NCI-H1092 (cell line): ENCODE measurements at places on chromosomes 5 and 9.

DNA sequence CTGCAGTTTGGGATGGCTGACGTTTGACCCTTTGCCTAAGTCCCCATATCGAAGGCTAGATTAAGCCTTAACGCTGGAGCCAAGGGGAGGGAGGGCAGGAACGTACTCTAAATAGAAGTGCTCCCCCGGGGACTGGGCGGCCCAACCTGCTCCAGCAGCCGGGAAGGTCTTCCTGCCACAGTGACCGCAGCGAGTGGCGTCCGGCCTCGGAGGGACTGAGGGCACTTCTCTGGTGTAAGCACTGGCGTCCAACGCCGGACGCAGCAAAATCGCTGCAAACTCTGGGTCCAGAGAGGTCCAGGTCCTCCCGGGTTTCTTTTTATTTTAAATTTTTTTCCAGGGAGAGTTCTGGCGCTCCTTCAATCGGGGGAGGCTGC, 505 bp upstream of the ACER2 start:
- DNase-seq = no peak

DNA sequence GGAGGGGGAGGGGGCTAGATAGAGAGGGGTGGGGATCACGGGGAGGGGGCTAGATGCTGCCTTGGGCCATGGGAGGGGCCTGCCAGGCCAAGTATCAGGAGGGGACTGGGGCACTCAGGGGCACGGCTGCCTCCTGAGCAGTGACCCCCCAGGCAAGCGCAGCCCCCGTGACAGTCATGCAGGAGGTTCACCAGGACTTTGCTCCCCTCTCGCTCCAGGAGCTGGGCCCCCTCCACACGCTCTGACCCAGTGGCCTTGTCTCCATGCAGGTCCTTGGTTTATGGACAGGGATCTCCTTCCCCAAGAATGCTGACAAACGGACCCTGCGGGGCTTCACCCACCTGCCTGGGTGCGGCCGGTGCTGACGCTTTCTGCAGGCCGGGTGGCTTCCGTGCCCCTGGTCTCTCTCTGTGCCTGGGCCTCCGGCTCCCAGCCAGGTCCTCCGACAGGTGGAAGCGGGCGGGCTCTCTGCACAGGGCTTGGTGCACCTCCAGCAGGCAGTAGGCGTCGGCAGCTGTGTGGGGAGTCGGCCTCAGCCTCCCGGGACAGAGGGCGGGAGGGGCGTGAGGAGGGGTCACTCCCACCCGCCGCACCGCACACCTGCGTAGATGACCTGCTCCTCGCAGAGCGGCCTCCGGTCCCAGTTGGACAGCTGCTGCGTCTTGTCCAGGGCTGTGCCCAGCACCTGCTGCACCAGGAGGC, 46.8 kb upstream of the NRARP start:
- DNase-seq = no peak

- DNase-seq = no peak
These were observed 4.2 kb upstream of the UNC5A start for GRCh38 chr5:176806137-176806536.

DNA sequence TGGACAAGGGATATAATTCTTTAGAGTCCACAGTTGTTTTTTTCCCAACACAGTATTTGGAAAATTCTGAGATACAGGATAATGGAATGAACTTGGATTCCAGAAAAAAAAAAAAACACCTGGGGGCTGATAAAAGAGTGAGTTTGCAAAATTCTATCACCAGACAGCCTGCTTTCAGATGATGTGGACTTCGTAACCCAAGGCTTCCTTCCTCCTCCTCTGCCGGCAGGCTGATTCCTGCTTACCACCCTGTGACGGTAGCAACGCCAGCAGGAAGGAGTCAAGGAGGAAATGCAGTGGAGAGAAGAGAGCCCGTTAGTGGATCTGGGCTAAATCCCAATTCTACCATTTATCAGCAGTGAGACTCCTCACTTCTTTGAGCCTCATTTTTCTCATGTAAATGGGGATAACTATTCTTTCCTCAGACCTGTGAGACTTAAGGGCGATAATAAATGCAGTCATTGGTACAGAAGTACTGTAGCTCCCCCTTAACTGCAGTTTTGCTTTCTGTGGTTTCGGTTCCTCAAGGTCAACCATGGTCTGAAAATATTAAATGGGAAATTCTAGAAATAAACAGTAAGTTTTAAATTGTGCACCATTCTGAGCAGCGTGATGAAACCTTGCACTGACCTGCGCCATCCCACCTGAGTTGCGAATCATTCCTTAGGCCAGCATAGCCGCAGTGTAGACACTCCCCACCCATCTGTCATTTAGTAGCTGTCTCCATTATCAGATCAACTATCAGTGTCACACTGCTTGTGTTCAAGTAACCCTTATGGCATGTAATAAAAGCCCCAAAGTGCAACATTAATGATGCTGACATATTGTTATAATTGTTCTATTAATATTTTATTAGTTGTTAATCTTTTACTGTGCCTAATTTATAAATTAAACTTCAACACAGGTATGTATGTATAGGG, 71.4 kb downstream of the DCP2 start:
- DNase-seq = no peak

DNA sequence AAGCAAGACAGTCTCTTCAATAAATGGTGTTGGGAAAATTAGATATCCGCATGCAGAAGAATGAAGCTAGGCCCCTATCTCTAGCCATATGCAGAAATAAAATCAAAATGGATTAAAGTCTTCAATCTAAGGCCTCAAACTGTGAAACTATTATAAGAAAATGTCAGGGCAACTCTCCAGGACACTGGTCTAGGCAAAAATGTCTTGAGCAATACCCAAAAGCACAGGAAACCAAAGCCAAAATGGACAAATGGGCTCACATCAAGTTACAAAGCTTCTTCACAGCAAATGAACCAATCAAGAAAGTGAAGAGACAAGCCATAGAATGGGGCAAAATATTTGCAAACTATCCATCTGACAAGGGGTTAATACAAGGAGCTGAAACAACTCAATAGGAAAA, 338.8 kb downstream of the NNT start:
- no peak for DNase-seq

GRCh38 chr5:143594902-143595818, 191.7 kb upstream of the NR3C1 start:
- no peak for DNase-seq

DNA sequence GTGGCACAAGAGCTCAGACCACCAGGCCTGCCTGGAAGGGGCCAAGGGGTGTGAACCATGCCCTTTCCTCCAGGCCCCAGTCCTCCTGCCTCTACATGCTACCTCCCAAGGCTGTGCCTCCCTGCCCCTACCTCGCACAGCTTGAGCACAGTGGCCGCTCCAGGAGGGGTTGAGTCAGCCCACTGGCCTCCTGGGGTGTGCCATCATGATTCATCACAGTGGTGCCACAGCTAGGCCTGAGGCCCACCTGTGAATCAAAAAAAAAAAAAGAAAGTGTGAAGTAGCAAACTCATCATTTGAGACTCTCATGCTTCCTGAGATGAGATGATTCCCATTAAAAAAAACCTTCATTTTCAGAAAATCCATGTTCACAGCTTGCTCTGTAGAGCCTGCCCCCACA, 240.5 kb downstream of the HSPA4 start:
- DNase-seq = no peak

DNA sequence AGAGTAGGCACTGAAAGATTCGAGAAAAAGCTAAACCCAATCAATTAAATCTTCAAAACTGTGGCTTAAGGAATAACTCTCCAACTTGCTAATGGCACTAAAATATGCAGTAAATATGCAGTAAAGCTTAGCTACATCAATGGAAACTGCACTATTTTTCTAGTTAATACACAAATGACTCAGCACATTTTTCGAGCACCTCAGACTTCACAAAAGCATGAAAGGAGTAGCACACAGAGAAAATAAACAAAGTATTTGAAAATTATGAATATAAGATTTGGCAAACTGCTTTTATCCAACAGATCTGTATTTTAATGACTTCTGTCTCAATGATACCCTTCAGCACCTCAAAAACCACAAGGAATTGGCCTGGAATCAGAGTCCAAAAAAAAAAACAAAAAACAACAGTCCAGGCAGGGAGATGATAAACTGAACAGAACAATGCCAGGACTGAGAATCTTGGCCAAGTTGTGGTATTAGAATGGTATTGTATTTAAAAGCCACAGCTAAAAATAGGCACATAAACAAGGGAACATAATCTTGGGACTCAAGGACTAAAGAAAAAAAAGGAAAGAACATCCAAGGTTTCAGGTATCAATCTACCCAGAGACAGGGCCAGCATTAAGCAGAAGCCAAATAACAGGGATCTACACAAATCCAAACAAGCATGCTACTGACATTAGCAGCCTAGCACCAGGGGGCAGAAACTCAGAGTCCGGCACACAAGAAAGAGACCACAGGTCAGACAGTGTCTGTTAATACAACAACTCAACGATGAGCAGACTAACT, 21.4 kb downstream of the TMEM245 start:
- no peak for DNase-seq

DNA sequence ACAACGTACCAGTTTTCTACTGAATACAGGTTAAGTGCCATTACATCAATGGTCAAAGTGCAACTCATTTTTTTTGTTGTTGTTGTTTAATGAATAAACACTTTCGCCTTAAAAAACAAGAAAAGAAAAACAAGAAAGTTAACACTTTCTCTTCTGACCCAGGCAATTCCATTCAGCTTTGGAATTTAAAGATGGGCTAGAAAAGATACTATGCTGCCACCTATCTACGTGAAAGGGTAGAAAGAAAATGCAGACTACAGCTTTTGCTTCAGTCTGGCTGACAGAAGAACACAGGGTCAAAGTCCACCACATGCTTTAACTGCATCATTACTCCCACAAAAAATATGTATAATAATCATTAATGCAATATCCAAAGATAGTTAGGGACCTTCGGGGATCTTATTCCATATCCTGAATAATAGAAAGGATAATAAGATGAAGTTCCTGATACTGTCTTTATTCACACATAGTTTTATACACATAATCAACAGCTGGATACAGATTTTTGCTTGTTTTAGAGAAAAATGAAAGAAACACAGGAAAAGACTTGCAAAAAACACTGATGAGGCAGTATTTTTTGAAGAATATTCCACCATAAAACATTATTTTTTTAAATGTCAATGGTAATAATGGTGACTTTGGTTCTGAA, 40.4 kb downstream of the ZDHHC21 start:
- DNase-seq = peak; percentile 50

- no peak for DNase-seq
These were observed 297 bp downstream of the LCN8 start for GRCh38 chr9:136757751-136758140.

GRCh38 chr5:169626779-169627178, 10.3 kb upstream of the DOCK2 start:
- DNase-seq = no peak
